ENCODE measurements at places on chromosomes 5 and 9.

GRCh38 chr5:133688391-133688790, 76.0 kb upstream of the FSTL4 start:
- no peak for DNase-seq

DNA sequence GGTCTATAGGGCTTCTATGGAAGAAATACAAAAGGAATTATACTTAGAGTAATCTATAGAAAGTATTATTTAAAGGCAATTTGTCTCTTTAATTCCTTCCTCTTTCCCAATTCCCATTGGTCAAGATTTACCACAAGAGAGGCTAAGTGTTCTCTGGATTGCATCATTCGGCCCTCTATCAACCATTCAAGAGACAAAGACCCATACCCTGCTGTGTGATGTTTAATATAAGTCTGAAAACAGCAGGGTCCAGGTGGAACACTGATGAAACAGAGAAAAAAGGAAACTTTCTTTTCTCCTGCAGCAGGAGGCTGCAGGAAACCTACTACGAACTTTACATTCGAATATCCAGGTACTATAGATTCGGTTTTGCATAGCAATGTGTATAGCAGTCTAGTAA, 323.4 kb downstream of the CHSY3 start:
- DNase-seq: no peak

DNA sequence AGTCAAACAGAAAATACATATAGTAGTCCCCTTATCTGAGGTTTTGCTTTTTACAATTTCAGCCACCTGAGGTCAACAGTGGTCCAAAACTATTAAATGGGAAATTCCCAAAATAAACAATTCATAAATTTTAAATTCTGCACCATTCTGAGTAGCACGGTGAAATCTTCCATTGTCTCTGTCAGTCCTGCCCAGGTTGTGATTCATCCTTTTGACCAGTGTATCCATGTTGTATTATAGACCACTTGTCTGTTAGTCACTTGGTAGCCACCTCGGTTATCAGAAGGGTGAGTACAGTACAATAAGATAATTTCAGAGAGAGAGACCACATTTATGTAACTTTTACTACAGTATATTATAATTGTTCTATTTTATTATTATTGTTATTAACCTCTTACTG, 2.8 kb downstream of the CCDC152 start:
- no peak for DNase-seq

GRCh38 chr5:94911276-94911675, 292.8 kb downstream of the SLF1 start:
- DNase-seq: no peak

GRCh38 chr9:94586814-94587213, 6.8 kb downstream of the FBP2 start:
- DNase-seq: no peak

DNA sequence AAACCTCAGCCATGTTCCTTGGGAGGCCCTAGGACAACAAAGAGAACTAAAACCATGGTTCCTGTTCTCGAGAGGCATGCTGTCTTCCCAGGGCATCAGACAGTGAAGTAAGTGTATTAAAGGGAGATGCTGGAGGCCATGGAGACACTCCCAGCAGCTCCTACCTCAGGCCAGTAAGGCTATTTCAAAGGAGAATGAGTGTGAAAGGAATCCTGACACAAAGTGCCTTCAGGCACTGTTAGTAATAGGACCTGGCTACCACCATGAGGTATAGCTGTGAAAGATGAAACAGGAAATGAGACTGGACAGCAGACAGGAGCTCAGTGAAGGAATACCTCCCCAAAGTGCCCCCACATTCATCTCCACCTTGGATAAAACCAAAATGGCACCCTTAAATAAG, 71.0 kb downstream of the FANCC start:
- DNase-seq: no peak

GRCh38 chr5:129743541-129744187, 4.2 kb upstream of the MINAR2 start:
- DNase-seq: no peak

Data from activated gamma-delta T cell treated with Interleukin-2 at 50 U/mL for 16 hours (primary cell).